Natural killer cell treated with Interleukin-12 subunit alpha and Interleukin-12 subunit beta and Interleukin-15 and Interleukin-18, amount 100 ng/mL, for 72 hours (primary cell): ENCODE measurements at places on chromosomes 4 and X.

DNA sequence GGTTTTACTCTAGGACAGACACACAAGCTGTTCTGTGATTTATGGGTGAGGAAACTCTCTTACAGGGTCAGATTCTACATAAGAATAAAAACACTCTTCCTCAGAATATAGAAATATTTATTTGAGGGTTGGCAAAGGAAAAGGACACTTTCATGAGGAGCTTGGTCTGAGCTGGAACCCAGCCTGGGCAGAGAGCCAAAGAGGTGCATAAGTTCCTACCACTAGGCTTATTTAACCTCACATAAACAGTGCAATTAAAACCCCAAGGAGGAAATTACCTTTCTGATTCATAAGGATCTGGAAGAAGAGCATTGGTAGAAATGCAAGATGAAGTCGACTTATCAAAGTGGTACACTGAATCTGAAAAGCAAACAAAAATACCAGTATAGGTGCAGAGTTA lies 32.9 kb downstream of the SETD7 start:
- DNase-seq, result no peak

DNA sequence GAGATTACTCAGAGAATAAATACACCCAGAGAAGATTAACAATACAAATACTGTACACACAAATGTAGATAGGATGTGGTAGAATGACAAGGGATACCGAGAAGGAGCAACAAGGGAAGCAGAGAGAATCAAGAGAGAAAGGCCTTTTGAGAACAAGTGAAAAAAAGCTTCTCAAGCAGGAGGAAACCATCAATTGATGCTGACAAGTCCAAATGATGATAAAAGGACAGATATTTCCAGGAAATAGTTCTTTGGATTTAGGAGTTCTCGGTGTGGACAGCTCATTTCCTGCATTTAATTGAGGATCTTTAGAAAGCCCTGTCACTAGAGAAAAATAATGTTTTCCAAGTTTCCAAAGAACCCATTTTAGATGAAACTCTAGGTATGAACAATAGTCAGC lies 48.1 kb downstream of the NPY5R start:
- no peak for DNase-seq

DNA sequence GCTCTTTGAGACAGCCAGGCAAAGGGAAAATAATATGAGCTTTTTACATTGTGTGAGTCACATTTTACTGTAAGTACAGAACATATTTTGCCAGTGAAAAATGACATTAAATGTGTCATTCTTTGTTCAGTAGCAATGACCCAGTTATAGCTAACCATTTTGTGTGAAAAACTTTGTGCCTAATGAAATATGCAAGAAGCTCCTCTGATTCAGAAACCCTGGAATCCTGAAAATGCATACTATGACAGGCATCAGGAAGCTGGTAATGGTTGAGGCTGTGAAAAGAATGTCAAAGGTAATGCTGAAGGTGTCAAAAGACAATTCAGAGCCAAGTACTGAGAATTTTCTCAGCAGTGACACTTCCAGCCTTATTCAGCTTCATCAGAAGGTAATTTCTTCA lies 549.5 kb upstream of the SMIM31 start:
- no peak for DNase-seq

DNA sequence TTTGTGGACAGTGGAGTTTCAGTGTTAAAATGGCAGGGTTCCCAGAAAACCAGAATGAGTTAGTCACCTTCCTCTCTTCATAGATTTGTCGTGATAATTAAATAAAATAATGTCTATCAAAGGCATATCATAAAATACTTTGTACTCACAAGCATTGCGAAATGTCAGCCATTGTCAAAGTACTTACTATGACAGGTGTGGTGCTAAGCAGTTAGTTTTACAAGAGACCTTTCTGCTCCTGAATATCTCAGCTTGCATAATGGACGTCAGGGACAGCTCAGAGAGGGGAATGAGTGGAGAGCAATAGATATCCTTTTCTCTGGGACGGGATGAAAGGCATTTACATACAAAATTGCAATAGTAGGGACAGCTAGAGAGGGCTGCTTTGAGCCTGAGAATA lies 560.9 kb downstream of the KCNIP4 start:
- no peak for DNase-seq

DNA sequence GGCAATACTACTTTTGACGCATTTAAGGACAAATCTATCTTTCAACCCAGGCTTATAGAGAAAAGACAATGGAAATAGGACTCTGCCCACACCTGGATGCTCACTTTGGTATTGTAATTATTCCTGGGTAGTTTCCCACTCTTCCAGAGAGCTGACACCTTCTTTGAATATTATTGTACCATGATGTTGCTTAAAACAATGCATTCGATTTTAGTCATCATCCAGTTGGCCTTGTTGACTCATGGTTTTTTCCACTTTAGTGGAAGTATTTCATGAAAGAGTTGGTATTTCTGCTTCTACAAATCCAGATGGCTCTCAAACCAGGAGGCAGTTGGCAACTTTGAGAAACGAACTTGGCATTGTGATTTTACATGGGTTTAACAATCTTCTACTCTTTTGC lies 124.2 kb downstream of the ENOX2 start:
- no peak for DNase-seq

- DNase-seq, result no peak
Observed at GRCh38 chr4:8254076-8254475, 15.5 kb upstream of the HTRA3 start.

- DNase-seq, result no peak
Observed at GRCh38 chr4:11503166-11503565, 74.5 kb upstream of the HS3ST1 start.

DNA sequence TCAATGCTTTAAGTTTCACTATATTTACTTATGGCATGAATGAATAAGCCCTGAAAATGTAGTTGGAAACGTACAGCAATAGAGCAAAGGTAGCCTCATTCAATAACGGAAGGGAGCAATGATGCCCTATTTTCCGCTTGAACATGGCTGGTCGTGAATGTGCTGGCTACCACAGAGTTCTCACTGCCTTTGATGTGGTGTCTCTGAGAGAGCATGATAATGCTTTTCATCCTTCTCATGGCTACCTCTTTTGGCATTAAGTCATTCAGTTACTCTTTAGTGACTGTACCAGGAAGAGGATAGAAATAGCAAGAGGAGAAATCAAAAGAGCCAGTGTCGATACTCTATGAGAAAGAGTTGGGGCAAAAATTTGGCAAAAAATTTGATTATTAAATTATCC lies 308.0 kb downstream of the PPP3CA start:
- no peak for DNase-seq

DNA sequence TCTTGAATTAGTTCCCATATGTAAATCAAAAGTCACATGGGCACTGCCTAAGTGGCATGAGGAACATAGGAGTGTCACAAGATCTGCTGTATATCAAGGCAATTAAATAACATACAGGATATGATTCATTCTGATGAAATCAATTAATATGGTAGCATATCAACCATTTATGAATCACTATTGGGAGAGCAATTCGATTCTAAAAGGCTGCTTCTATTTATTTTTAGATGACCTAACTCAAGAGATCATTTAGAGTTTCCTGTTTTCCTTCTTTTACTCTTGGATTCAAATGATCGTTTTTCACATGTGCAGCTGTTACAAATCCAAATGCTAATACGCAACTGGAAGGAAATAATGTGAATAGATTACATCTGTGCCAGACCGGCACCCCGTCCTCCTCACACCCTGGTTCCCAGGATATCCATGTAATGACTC lies 81.9 kb downstream of the HCCS start:
- no peak for DNase-seq

DNA sequence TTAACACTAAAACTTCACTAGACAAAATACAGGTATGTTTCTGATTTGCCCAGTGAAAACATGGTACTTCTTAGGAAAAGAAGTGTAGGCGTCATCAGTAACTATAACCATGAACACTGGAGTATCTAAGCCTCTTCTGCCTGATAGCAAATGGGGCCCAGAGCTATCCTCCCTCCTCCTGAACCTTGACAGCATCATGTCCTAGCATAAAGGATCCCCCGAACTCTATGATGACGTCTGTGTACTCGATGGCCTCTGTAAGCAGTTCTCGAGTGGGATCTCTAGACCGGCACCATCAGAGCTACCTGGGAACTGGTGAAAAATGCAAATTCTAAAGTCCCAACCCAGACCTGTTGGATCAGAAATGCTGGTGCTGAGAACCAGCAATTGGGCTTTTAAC lies 36.3 kb upstream of the MTNR1A start:
- DNase-seq, result no peak

DNA sequence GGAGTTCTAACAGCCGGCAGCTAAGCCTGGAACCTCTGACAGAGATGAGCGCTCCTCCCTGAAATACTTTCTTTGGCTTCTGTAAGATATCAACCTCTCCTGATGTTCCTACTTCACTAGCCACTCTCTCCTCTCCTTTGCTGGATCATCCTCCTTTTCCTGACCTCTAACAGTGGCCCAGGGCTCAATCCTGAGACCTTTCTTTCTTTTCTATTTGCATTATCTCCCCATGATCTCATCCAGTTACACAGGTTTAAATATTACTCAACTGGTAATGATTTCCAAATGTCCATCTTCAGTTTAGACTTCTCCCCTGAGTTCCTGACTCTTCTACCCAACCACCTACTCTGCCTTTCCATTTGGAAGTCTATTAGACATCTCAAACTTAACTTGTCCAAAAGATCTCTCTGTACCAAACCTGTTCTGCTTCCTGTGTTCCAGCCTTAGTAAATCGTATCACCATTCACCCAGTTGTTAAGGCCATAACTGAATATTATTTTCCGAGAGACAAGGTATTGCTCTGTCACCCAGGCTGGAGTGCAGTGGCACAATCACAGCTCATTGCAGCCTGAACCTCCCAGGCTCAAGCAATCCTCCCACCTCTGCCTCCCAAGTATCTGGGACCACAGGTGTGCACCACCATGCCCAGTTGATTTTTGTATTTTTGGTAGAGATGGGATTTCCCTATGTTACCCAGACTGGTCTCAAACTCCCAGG lies 41.1 kb downstream of the RFC1 start:
- DNase-seq, result no peak

GRCh38 chrX:125786316-125786715 lies 379.8 kb downstream of the DCAF12L2 start:
- DNase-seq, result no peak

DNA sequence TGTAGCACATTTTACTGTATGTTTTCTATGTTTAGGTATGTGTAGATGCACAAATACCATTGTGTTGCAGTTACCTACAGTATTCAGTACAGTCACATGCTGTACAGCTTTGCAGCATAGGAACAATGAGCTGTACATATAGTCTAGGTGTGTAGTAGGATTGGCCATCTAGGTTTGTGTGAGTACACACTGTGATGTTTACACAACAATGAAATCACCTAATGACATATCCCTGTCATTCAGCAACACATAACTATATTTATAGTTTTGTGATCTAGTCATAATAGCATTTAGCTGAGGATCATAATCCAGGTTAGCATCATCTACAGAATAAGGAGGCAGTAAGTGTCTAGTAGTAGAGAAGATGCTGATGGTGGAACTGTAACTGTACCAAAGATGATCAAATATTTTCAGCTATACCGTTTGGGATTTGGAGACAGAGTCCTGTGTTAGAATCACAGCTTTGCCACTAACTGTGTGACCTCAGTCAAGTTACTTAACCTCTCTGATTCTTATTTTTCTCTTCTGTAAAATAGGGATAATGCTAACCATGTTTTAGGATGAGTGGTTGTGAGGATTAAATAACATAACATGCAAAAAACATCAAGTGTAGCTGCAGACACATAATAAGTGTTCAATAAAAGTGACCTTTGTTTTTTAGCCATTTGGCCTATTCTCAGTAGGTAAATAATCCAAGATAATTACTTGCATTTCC lies 73.3 kb downstream of the LIMCH1 start:
- no peak for DNase-seq
